Dorsolateral prefrontal cortex (tissue), 122 donors: ENCODE measurements at places on chromosomes 3 and 15.

DNA sequence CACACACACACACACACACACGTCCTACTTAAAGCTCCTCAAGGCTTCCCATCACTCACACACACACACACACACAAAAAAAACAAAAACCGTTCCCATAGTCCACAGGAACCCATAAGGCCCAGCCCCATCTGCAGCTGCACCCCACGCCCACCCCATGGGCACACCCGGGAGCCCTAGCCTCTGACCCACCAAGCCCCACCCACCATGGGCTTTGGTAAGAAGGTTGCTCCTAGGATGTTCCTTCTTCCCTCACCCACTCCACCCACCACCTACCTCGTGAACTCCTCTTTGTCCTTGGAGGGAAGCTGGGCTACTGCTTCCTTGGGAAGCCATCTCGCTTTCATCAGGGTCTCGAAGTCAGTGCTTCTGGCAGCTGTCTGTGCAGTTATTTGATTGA is 115.1 kb downstream of the TPRA1 start:
- no peak for DNase-seq

- DNase-seq: no peak
Observed at GRCh38 chr15:79025201-79025600, 65.4 kb downstream of the RASGRF1 start.

DNA sequence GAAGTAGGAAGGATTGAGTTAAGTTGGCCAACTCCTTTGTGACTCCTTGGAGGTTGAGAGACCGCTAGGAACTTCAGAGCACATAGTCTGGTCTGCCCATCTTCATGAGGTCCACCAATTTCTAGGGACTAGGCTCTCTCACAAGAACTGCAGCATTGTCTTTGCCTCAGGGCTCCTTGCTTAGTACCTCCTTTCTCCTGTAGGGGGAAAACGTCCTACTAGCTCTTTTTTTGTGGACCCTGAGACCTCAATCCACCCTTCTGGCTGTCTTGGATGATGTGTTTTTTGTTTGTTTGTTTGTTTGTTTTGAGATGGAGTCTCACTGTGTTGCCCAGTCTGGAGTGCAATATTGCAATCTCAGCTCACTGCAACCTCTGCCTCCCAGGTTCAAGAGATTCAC is 21.6 kb downstream of the REC114 start:
- no peak for DNase-seq

- no peak for DNase-seq
Observed at GRCh38 chr3:122493296-122493695, 21.4 kb downstream of the KPNA1 start.

GRCh38 chr3:30259730-30260129 is 346.7 kb upstream of the TGFBR2 start:
- no peak for DNase-seq

GRCh38 chr3:114270019-114270418 is 23.8 kb upstream of the TIGIT start:
- no peak for DNase-seq

DNA sequence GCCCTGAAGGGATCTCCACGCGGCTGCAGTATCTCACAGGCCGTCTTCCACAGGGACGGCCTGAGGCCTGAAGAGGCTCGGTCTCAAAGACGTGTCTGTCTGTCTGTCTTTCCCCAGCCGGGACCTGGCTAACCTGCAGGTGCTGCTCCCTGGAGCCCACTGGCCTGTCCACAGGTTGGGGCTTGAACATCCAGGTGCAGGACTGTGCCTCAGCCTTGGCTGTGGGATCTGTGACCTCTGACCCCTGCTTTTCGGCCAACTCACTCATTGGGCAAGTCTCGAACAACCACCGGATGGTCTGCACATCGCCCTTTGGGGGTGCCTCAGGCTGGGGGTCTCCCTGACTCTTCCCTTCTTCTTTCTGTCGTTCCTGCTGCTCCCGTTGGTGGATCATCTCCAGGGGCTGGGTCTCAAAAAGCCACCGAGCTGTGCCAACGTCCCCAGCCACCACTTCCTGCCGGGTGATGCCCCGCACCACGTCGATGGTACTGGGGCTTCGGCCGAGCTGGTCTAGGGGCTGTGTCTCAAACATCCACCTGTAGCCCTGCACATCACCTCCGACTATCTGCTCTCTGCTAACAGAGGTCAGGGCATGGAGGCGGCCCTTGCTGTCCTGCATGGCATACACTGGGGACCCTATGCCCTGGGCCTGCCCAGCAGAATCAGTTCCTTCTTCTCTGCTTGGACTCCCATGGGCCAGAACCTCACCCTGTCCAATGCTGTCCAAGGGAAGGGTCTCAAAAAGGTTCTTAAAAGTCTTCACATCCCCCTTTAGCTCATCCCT is 4.8 kb downstream of the XIRP1 start:
- DNase-seq: no peak

DNA sequence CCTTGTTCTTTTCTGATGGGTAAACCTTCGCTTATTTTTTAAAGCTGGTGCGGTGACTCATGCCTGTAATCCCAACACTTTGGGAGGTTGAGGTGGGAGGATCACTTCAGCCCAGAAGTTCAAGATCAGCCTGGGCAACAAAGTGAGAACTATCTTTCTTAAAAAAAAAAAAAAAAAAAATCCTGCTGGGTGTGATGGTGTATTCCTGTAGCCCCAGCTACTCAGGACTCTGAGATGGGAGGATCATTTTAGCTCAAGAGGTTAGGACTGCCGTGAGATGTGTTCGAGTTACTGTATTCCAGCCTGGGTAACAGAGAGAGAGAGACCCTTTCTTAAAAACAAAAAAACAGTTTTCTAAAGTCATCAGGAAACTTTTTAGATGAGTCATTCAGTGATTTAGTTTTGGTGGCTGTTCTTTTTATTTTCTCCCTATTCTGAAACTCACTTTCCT is 37.7 kb downstream of the SLMAP start:
- no peak for DNase-seq

- DNase-seq: no peak
Observed at GRCh38 chr15:75200765-75201615, 692 bp upstream of the C15orf39 start.

GRCh38 chr3:5016211-5017161 is 37.2 kb downstream of the BHLHE40 start:
- no peak for DNase-seq
